ENCODE measurements at places on chromosomes 16 and 17.

- DNase-seq = peak; percentile 25
Observed at GRCh38 chr16:69845181-69845580, 83.0 kb downstream of the WWP2 start.

DNA sequence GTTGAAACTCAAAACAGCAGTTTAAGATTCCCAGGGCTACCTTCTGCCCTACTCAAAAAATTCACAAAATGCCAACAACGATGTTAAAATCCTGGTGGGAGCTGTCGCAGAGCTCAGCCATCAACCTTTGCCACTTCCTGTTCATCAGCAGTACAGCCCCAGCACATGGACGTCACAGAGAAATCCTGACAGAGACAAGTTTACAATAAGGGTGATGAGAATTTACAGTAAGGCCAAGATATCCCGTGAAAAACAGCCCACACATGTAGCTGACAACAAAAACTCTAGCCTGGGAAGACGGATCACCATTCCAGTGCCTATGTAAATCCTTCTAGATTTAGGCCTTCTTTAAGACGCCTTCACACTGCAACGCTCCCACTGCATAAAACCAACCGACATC, 18.8 kb downstream of the USP22 start:
- DNase-seq = no peak

DNA sequence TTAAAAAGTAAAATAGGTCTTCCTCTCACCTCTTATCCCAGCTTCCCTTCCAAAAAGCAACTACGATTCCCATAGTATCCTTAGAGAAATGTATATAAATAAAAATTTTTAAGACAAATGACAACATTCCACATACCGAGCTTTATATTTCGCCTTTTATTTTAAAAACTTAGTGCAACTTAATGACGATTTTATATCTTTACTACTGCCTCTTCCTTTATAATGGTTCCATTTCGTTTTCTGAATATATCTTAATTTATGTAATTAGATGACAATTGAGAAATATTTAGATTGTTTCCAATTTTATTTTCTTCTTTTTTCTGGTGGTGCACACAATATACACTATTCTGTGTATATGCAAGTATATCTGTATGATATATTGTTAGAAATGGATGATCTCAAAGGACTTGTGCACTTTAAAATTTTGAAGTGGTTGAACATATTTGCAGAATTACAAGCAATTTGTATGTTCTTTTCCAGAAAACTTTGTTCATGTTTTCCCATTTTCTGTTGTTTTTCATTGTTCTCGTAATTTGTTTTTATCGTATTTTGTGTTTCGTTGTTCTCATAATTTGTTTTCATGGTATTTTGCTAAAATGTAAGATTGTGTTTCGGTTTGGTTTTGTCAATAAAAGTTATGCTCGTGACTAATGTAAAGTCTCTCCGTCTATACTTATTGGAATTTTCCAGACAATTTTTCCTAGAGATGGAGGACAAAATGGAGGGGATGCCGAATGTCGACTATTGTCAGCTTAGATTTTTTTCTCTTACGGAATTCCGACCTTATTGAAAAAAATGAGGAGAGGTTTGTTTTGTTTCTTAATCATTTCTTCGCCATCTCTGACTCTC, 20.4 kb upstream of the HOXB13 start:
- no peak for DNase-seq

GRCh38 chr17:35743626-35744328, 9.3 kb downstream of the GAS2L2 start:
- peak; percentile 66 for DNase-seq
